ENCODE measurements at places on chromosomes 4 and X.

- no peak for DNase-seq
Observed at GRCh38 chr4:74038086-74038424, 434 bp downstream of the CXCL3 start.

- DNase-seq: no peak
Observed at GRCh38 chr4:58163156-58163555, 1053.0 kb upstream of the IGFBP7 start.

DNA sequence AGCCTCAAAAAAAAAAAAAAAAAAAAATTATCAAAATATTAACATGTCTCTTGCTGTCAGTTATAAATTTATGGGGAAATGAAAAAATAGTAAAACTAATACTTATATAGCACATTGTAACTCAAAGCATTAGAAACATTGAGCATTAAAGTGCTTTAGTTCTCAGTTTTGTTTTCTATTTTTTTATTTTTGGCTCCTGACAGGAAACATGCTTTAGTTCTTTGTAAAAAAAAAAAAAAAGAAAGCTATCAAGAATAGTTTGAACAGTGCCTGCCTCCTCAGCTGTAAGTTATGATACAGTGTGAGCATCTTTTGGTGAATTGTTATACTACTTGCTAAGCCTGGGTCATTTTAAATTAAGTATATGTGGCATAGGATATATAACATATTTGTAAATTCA is 5.1 kb upstream of the CENPC start:
- no peak for DNase-seq

DNA sequence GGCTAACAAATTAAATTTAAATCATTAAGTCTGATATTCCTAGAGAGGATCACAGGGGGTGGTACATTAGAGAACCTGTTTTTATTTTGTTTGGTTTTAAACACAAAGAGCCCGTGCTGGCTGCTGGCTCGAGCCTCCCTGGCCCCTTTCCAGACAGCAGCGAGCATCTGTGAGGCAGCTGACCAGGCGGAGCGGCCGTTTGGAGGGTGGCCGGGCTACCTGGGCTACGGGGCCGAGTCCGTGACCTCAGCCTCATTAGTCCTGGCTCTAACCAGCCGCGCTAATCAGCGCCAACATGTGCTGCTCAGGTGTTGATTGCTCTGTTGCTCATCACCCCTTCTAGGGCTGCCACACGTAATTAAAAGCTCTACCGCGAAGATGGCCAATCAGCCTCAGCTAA is 35.3 kb downstream of the DCTD start:
- DNase-seq: peak; percentile 36

- no peak for DNase-seq
Observed at GRCh38 chr4:36241771-36242170, 2.5 kb downstream of the ARAP2 start.

- no peak for DNase-seq
Observed at GRCh38 chr4:98652996-98653395, 5.4 kb downstream of the TSPAN5 start.

- DNase-seq: no peak
Observed at GRCh38 chr4:68145261-68145660, 15.6 kb upstream of the TMPRSS11F start.

DNA sequence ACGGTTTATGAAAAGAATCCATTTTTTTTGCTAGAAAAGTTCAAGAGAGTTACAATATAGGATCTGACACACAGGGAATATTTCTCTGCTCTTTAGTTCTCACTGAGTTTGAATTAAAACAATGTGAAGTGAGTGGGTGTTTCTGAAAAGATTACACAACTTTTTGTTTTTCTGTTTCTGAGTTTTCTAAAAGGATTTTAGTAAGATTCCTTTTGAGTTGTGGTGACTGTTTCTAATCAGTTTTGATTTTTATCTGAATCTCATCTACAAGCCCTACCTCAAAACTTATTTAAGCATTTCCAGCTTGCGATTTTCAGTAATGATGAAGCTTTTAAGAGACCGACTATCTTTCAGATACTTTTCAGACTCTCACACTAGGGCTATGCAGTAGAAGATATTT is 141.7 kb downstream of the GPAT3 start:
- DNase-seq: no peak

GRCh38 chr4:71270901-71271300 is 67.9 kb upstream of the SLC4A4 start:
- no peak for DNase-seq

DNA sequence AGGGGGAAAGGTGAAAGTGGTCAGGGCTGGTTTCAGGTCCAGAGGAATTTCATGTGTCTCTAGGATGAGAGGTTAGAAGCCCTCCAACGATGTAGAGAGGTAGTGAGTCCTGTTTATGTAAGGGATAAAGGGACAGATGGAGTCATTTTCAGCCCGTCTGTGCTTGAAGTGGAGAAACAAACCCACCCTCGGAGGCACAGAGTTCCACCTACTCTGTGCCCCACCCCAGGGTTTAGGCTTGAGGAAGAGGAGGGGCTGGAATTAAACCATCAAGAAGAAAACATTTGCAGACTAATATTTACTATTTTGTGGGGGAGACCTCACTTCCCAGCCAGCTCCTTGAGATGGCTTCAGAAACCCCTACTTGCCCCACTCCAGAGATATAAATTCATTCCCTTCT is 868 bp upstream of the GNL3L start:
- no peak for DNase-seq

DNA sequence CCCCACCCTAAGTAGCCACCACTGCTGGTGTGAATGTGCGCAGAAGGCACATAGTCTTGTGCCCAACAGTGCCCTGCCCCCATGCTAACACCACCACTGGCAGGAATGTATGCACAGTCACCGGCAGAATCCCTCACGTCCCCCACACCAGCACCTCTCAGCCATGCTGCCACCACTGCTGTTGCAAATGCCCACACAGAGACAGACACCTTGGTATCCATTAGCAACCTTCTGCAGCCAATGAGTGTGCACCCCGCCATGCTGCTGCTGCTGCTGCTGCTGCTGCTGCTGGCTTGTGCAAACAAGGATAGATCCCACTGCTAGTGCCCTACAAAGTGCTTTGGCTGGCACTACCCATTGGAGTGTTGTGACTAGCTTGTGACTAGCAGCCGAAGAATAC is 52.4 kb upstream of the MMAA start:
- no peak for DNase-seq

DNA sequence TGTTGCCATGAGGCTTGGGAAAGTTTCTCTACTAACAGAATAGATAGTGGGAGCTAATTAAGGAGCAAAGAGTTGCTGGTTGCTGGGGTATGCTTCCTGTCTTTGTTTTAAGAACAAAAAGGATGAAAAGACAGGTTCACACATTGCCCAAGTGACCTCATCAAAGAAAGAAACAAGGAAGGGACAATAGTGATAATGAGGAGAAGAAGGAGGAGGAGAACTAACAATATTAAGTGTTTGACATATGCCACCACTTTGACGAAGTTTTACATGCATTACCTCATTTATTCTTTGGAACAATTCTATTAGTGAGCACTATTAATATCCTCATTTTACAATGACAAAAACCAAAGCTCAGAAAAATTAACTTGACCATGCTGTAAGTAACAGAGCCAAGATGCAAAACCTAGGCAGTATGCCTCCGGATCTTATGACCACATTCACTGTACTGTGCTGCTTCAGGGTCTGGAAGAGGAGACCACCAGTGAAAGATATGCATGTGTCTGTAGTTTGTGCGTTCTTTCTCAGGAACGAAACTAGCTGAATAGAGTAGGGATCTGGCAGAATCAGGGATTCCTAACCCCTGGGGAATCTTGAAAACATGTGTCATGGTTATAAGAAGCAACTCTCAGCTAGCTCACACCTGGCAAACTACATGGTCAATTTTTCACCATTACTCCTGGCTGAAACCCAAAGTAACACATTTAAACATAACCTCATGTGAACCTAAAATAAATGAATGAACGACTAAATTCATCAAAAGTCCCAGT is 83.8 kb downstream of the MOSPD2 start:
- DNase-seq: no peak

GRCh38 chr4:99201690-99202089 is 17.4 kb downstream of the ADH6 start:
- DNase-seq: no peak

DNA sequence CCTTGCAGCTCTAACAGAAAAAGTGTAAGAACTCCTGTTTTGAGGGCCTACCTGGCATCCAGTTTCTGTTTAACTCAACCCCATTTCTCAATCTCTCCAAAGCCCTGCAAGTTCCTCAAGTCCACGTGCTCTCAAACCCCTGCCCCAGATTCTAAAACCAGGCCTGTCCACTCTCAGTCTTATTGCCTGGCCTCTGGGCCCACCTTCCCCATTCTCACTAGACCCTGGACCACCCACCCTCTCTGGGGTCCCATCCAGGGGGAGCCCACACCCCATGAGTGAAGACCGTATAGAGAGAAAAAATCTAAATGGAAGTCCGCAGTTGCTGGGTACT is 58.3 kb downstream of the TLR10 start:
- no peak for DNase-seq

- no peak for DNase-seq
Observed at GRCh38 chr4:145347684-145348083, 134.0 kb upstream of the SMAD1 start.

DNA sequence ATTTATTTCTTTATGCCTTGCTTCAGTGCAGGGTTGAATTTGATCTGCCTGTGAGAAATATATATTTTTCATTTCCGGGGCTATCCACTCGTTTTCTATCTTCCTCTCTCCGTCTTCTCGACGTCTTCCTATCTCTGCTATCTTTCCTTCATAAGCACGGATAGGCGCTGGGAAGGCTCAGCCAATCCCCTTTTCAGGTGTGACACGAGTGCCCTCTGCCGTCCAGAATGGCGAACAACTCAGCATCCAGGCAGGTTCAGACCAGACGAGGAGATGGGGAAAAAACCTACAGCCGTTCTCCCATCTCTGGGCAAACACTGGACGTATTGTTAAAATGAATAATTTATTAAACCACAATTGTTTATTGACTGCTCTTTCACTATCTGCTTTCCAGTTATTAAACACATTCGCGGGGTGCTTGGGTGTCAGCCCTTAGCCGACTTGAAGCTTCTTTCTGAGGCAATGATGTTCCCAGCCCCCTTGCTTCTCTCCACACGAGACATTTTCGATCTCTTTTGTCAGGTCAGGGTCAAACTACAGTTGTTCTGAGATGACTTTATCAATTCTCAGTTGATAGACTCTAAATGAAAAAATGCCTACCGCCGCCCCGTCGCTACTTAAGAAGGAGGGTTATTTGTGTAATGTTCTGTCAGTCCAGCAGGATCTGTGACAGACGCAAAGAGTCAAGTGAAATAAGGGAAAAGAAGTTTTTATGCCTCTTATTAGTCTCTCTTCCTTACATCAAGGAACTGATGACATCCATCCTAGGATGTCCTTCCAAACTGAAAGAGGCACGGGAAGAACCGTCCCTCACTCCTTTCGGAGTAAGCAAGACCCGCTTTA is 96.3 kb upstream of the NOCT start:
- DNase-seq: peak; percentile 72

DNA sequence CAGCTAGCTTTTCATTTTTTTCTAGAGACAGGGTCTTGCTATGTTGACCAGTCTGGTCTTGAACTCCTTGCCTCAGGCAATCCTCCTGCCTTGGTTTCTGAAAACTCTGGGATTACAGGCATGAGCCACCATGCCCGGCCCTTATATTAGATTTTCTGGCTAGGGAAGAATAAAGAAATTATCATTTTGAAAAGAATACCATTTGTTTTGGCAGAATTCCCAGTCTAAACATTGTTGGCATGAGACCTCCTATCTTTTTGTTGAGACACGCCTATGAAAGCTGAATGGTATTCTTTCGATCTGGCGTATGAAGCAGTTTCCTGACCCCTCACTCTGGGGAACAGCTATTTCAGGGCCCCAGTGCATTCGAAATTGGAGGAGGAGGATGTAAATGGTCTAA is 107.0 kb downstream of the REPS2 start:
- DNase-seq: no peak

DNA sequence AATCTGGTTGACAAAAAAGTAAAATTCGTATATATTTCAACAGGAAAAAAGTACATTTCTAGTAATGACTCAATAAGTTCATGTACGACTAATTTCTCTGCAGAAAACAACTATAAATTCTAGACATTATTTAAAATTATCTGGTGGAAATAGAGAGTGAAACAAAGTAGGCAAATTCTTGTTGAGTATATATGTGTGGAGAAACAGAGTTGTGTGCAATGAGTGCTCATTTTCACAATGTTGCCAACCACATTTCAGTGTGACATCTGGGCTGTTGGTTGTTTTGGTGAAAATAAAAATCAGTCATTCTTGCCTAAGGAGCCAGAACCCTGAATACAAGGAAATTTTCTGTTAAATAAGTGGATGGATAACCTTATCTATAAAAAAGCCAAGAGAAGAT is 372.0 kb upstream of the NDST4 start:
- DNase-seq: no peak

DNA sequence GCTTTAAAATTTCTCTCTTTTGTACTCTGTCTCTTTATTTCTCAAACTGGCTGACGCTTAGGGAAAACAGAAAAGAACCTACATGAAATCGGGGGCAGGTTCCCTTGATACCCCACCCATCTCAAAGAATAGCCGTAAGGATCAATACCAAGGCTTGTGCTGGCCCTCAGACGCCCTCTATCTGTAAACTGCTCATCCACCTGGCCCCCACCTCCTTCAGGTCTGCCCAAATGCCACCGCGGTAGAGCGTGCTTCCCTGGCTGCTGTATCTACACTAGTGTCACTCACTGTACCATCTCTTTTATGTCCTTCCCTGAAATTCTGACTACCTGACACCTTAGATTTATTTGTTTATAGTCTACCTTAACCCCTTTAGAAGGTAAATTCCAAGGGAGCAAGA is 62.8 kb downstream of the SMIM20 start:
- DNase-seq: no peak

GRCh38 chr4:3387943-3388361 is 53.8 kb upstream of the HGFAC start:
- peak; percentile 89 for DNase-seq

DNA sequence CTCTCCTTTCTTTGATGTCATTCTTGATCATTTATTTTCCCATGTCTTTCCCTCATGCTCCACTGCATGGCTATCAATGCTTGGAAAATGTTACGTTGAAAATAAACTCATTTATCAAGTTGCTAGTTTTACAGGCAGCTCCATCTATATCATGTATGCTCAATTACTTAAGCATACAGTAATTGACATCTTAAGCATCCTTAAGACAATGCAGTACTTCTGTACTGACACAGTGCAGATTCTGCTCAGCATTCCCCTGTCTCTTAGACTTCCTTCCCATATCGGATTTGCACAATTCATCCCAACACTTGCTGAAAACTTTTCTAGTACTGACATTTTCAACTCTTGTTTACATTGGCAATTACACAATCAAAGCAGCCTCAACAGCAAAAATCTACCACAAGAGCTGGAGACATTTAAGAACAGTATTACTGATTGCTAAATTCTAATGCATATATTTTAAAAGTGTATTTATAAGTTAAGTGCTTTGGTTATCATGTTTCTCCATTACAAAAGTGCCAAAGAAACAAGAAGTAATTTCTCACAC is 165.6 kb downstream of the ATP10D start:
- no peak for DNase-seq
